ENCODE measurements at places on chromosomes 6 and 20.
A peak's percentile ranks its signal among the peaks of the same experiment; 100 is the strongest.

DNA sequence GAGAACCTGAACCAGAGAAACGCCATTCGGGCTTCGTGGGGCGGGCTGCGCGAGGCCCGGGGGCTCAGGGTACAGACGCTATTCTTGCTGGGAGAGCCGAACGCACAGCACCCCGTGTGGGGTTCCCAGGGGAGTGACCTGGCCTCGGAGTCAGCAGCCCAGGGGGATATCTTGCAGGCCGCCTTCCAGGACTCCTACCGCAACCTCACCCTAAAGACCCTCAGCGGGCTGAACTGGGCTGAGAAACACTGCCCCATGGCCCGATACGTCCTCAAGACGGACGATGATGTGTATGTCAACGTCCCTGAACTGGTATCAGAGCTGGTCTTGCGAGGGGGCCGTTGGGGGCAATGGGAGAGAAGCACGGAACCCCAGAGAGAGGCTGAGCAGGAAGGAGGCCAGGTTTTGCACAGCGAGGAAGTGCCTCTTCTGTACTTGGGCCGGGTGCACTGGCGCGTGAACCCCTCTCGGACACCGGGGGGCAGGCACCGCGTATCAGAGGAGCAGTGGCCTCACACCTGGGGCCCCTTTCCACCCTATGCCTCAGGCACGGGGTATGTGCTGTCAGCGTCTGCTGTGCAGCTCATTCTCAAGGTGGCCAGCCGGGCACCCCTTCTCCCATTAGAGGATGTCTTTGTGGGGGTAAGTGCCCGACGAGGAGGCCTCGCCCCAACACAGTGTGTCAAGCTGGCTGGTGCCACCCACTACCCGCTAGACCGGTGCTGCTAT lies 904 bp downstream of the B3GALT4 start:
- DNase-seq: no peak

GRCh38 chr20:1397710-1398109 lies 4.9 kb upstream of the FKBP1A start:
- DNase-seq: no peak

DNA sequence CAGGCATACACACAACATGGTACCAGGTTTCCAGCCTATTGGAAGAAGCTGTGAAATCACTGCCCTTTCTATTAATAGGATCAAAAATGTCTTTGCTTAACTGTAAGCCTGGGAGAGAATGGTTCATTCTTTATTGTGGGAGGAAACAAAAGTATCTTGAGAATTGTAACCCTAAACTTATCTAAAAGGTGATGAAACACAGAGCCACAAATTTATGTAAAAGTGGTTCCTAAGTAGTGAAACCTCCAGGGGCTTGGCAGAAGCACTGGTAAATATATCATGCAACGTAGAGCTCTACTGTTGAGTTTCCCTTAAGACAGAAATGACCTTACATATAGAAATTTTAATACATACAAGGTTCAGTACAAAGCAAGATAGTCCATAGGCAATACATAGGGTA lies 17.2 kb upstream of the NOX3 start:
- DNase-seq: no peak

- no peak for DNase-seq
These were observed 101.7 kb upstream of the SASH1 start for GRCh38 chr6:148240861-148241477.

DNA sequence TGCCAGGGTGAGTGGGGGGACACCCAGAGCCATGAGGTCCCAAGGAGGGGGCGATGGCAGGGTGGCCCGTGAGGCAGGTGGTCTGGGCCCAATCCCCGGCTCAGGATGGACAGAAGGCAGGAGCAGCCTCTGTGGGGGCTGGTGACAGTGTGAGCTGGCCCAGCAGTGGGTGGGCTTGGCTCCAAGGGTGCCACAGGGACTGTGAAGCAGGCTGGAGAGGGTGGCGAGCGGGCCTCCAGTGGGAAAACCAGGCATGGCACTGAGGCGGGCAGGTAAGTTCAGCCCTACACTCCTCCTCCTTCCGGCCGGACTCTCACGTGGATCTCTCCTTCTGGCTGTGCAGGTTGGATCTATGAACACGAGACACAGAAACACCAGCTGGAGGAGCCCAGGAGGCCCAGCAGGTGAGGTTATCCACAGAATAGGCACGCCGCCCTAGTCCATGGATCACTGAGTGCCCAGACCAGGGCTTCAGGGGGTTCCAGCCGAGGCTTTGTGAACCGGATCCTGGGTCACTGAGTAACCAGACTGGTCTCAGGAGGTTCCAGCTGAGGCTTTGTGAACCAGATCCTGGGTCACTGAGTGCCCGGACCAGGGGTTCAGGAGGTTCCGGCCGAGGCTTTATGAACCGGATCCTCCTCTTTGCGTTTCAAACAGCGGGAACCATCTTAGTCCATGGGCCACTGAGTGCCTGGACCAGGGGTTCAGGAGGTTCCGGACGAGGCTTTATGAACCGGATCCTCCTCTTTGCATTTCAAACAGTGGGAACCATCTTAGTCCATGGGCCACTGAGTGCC lies 76.4 kb upstream of the BHLHE23 start:
- DNase-seq: no peak

DNA sequence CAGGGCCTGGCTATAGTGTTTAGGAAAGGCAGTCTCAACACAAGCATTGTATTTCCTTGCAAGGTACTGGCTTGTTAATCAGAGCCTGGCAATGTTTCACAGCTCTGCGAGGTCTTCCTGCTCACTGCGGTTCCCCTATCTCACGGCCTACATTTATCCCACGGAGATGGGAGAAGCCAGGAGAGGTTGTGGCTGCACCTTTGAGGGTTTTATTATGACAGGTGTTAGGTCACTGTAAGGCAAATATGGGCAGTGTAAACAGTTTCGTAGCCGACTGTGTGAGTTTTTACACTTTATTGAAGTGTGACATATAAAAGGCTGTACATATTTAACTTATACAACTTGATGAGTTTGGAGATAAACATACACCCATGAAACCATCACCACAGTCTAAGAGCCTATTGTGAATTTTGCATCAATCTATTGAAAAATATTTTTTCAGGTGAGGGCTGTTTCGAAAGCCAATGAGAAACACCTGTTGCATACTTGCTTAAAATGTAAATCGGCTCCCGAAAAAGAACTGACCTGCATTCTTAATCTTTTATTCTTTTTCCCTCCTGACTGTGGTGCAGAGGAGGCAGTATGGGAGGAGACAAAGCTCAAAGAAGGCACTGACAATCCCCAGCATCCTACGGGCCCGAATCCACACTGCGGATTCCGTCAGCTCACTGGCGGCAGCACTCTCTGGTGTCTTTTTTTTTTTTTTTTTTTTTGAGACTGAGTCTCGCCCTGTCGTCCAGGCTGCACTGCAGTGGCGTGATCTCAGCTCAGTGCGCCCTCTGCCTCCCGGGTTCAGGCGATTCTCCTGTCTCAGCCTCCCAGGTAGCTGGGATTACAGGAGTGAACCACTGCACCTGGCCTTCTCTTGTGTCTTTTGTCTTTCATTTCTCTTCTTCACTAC lies 7.5 kb upstream of the RBM38 start:
- no peak for DNase-seq

- no peak for DNase-seq
These were observed 10.3 kb downstream of the DUSP15 start for GRCh38 chr20:31859998-31860380.

DNA sequence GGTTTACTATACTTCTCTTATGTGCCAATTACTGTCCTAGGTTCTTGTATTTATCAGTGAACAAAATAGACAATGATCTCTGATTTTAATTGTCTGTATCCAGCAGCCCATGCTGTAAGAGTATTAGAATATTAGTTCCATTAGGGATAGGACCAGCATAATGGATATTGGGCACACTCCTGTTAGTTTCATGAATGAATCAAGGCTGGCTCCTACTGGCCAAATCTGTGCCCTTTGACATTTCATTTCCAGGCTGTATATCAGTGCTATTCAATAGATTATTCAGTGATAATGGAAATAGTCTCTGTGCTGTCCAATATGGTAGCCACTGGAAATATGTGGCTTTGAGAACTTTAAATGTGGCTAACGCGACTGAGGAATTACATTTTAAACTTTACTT lies 1007.9 kb upstream of the FLRT3 start:
- DNase-seq: no peak

GRCh38 chr20:4924032-4924431 lies 77.3 kb downstream of the SLC23A2 start:
- DNase-seq: no peak

DNA sequence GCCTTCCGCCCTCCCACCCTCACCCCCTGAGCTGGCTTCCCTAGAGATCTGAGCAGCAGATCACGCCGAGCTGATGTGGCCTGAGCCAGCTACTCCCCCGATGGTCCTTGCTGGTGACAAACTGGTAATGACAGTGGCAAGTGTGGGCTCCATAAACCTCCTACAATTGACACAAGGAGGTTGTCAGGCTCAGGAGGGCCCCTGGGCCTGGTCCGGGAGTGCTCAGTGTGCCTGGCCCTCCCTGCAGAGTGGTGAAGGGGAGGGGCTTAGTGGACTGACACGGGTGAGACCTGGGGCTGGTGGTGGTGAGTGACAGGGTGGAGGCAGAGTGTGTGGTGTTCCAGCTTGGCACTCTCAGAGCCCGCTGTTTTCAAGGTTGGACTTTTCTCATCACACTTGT lies 22.6 kb upstream of the MPC1 start:
- no peak for DNase-seq

GRCh38 chr6:25692472-25692871 lies 40.5 kb downstream of the SCGN start:
- DNase-seq: no peak

- no peak for DNase-seq
These were observed 75.9 kb upstream of the LOC128125822 start for GRCh38 chr6:63496361-63496804.

DNA sequence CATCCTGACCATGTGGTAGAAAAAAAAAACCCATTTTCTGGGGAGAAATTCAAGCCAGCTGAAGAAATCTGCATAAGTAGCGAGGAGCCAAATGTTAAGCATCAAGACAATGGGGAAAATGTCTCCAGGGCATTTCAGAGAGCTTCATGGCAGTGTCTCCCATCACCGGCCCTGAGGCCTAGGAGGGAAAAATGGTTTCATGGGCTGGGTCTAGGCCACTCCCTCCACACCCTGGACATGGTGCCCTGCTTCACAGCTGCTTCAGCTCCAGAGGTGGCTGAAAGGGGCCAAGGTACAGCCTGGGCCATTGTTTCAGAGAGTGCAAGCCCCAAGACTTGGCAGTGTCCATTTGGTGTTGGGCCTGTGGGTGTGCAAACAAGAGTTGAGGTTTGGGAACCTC lies 34.4 kb upstream of the B3GAT2 start:
- DNase-seq: no peak

- DNase-seq: no peak
These were observed 236.6 kb upstream of the BMP2 start for GRCh38 chr20:6530779-6531315.

DNA sequence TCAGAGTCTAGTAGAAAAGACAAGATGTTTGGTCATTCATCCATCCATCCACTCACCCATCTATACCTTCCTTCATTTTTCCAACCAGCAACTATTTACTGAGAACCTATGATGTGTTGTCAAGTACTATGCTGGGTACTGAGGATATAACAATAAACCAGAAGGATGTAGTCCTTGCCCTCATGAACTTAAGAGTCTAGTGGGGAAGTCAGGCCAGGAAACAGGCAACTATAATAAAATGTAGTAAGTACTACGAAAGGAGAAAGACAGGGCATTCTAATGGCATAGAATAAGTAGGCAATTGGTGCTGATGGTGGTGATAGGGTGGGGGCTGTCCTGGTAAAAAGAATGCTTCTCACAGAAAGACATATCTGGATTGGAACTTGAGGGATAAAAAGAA lies 245.7 kb downstream of the BTBD9 start:
- DNase-seq: no peak

GRCh38 chr20:47349365-47350180 lies 6.9 kb downstream of the ZMYND8 start:
- no peak for DNase-seq

- no peak for DNase-seq
These were observed 200.6 kb downstream of the MAFB start for GRCh38 chr20:40488401-40488800.

DNA sequence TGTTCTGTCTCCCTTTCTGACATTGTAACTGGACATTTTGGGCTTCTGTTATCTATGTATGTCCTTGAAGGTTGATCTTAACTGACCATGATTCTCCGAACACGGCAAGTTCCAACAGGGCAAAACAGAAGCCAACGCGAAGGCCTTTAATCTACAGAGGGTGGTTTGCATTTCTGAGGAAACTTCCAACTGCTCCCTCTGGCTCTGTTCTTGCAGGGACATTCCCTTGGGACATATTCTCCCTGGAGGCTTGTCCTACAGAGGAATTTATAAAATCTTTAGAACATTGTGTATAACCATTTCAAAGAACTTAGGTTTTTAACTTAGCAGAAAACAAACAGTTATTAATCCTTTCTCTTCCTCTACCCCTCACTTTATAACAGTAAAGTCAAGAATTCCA lies 189.0 kb upstream of the CDYL start:
- no peak for DNase-seq

DNA sequence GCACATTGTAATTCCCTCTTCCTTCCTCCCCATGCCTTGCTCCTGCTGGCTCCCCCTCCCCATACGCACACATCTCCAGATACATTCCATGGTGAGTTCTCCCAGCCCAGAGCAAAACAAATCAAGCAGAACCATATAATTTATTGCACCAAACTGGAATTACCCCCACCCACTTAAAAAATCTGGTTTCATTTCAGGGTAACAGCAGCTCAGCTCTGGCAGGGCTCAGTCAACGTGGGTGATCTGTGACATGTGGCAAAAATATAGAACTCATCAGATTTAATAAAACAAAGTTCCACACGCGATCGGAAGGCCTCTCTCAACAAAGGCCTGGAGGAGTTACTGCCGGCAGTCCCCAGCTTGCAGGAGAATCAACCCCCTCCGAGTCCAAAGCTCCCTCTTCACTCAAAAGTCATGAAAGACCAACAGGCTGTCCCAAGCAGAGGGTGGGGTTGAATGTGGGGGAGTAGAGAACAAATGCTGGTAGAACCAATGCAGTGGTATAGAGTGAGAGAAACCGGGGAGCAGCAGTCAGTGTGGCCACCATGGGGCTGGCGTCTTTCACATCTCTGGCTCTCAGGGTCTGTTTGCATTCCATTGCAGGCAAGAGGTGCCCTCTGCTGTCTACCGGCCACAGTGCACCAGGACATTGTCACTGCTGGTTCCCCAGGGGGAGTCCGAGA lies 323.3 kb upstream of the NT5E start:
- peak; percentile 1 for DNase-seq

GRCh38 chr20:56422076-56422823 lies 10.2 kb downstream of the CASS4 start:
- no peak for DNase-seq

DNA sequence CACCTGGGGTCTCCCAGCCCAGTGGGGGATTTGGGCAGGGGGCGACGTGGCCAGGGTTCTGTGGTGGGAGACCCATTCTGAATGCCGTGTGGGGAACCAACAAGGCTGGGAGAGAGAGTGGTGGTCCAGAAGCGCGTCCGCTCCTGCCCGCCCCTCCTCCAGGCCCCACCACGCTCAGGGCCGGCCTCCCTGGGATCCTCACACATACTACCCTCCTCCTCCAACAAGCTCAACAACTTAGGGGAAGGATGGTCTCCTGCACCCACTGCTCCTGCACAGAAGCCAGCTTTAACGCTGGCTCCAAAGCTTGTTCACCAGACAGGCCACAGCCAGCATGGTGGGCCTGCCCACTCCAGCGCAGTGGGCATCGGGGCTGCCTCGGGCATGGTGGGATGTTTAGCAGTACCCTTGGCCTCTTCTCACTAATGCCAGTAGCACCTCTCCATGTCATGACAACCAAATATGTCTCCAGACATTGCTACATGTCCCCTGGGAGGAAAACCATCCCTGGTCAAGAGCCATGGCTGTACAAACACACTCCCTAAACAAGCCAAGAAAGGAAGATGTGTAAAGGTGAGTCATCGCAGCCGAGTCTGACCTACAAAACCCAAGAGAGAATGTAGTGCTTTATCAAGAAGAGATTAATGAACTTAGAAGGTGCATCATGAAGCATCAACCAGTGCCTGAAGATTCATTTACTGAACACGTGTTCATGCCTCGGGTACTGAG lies 75.7 kb downstream of the BMP7 start:
- DNase-seq: no peak
